ENCODE measurements at places on chromosomes 13 and 19.

- DNase-seq, result no peak
Observed at GRCh38 chr13:79360095-79360494, 46.0 kb downstream of the RBM26 start.

- no peak for DNase-seq
Observed at GRCh38 chr13:33265133-33265532, 20.4 kb downstream of the STARD13 start.

DNA sequence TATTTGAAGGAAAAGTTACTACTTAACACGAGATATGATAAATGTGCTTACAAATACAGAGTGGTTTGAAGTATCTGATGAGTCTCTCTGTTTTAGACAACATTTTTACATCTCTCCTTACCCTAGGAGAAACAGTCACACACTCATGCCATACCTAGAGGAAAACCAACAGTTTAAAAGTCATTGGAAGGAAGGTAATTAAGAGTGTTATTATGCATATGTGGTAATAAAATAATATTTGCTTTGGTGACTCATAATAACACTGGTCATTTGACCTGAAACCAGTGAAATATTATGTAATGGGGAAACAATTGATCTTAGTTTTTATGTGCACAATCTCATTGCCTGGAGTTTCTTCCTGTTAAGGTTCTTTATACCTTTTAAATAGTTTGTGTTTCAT is 136.9 kb upstream of the SOX21 start:
- no peak for DNase-seq

- DNase-seq, result no peak
Observed at GRCh38 chr13:85816413-85816812, 17.2 kb upstream of the SLITRK6 start.

DNA sequence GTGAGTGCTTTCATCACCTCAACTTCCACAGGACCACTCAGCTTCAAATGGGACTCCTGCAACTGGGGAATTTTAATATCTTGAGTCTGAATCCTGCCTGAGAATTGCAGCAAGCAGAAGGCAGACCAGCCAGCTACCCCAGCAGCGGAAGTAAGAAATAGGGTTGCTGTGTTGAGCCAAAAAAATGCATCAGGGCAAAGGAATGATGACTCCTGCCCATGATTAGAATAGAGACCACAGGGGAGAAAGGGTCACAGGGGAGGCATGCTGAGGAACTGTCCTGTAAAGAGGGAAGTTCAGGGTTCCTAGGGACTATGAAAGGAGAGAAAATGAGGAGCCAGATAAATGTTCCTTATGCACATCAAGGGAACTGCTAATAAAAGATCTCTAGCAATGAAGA is 370.2 kb downstream of the KCTD12 start:
- no peak for DNase-seq

DNA sequence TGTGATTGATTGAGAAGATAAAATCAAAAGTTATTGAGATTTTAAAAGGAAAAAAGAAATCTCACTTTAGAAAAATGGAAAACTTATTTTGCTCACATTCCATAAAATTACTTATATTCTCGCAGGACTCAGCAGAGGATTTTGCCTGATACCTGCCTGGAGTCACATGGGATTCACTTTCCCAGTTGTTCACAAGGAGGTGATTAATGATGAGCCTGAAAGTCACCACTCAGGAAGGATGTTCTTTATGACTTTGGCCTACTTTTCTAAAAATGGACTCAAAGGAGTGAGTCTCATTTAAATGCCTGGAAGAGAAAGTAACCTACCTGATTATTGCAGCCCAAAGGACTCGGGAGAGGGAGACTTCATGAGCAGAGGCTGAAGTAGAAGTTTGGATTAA is 34.5 kb upstream of the FAM216B start:
- DNase-seq, result no peak
